Endothelial cell of umbilical vein (primary cell): ENCODE measurements at places on chromosomes 7 and 10. TPM values are rescaled to one million over a fixed set of nuclear protein-coding genes. Genes with fewer than 3 reads are reported as not detected.

The ZC3HAV1 gene
- 36.8 and 37.7 TPM in 2 replicates for total RNA-seq

The HMX3 gene
- not detected in 2 replicates for total RNA-seq

The SDHAF3 gene
- total RNA-seq, result 5.2 and 7.1 TPM in 2 replicates

The OR6V1 gene
- total RNA-seq, result not detected in 2 replicates

The PNLIPRP3 gene
- total RNA-seq, result not detected in 2 replicates

The ADARB2 gene
- not detected in 2 replicates for total RNA-seq
